ENCODE measurements at places on chromosomes 7 and 10.

DNA sequence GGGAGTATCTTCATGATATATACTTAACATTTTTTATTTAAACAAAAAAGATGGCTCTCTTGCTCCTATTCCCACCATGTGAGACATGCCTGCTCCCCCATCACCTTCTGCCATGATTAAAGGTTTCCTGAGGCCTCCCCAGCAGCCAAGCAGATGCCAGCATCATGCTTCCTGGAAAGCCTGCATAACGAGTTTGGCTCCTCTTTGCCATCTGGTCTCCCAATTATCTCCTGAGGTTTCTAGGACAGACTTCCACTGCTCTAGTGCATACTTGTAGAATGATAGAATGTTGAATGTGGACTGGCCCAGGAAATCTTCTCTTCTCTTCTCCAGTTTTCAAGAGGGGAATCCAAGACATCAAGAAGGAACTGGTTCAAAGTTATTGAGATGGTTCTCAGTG is 45.9 kb upstream of the ELAPOR2 start:
- DNase-seq, result no peak

DNA sequence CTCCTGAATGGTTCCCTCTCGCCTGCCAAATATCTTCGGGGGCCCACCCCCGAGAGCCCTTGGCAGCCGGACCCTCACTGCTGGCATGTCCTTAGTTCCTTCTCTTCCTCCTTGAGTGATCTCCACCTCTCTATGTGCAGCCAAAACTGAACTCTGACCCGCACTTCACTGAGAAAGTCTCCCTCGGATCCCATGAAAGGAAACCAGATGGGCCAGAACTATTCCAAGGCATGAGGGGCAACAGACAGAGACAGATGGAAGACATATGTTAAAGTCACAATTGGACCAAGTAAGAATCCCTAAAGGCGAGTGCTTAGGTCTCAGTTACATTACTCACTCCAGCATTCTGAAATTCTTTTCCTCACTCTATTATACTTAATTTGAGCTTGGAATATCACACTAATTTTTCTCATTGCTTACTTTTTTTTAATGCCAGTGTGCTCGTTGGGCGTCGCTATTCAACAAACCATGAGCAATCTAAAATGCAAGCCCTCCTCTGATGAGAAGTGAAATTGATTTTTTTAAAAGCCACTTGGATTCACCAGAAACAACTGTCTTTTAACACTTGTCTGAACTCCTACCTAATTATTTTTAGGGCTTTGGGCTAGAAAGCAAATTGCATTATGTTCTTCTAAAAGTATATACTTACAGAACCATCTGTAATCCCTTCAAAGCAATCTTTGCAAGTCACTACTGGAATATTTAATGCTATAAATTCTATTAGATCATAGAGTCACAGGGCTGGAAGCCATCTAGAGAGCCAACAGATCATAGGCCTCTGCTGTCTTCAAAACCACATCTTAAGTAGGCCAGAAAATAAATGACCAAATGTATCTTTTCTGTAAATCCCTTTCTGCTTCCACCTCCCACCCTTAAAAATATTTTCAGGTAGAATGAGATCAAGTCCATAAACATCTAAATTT is 43.3 kb upstream of the EZH2 start:
- no peak for DNase-seq

DNA sequence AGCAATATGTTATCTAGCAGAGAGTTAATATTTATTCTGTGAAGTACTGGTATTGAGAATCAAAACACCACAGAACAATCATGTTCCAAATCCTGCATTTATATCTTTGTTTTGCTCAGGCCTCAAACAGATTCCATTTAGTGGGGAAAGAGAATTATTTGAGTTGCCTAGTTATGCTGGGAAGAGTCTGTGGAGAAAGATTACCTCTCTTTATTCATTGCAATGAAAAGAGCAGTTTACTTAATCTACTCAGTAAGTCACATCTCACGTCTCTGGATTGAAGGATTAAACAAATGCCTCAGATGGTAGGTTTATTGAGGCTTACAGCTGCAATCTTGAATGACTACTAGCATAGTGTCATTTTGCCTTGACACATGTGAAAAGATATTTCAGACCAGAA is 76.4 kb downstream of the RUNDC3B start:
- no peak for DNase-seq

DNA sequence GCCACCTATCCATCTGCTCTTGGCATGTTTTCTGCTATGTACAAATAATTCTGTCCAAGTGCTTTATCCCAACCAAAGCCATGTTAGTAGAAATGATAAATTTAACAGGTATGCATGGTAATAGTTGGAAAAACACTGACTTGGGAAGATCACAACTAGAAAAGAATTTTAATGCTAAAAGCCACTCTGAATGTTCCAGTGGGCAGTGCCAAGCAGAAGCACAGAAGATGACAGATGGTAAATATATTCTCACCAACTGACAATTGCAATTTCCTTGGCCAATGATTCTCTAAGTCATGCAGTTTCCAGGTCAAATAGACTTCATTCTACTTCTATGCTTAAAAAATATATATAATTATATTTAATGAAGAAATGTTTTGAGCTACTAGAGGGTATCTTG is 83.6 kb upstream of the SEMA3C start:
- DNase-seq, result no peak

- DNase-seq, result no peak
These were observed 70.1 kb upstream of the RAB18 start for GRCh38 chr10:27433976-27434375.

DNA sequence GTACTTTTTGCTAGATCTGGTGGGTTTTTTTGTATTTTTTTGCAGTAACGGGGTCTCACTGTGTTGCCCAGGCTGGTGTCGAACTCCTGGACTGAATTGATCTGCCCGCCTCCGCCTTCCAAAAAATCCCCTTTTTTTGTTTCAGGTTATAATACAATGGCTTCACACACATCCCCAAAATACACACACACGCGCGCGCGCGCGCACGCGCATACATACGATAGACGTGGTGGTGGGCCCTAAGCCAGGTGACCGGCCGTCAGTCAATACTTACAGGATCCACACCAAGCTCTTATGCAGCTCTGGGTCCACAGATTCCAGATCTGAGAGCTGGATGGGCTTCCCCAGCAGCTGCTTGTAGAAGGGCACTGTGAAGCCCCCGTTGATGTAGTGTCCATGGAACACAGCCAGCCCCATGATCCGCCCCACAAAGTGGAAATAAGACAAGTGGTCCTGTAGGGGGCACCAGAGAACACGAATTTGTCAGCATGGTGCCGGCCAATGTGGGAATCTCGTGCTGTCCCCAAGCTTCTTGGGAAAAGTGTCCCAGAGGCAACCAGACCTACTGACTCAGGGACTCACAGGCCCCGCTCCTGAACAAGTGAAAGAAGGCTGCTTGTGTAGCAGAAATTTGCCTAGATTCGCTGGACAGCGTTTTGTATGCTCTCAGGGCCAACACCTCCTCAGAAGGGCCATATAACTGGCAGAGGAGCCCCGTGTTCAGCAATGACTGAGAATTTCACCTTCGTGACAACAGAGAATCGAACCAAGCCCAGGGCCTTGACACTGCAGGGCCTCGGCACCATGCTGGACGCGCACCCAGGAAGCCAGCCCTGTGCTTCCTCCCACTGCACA is 103.6 kb downstream of the SMURF1 start:
- peak; percentile 48 for DNase-seq

DNA sequence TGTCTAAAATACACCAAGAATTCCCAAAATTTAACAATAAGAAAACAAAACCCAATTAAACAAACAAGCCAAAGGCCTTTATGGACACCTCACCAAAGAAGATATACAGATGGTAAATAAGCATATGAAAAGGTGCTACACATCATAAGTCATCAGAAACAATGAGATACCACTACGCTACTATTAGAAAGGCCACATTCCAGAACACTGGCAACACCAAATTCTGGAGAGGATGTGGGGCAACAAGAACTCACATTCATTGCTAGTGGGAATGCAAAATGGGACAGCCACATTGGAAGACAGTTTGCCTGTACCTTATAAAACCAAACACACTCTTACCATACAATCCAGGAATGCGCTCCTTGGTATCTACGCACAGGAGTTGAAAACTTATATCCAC is 291.4 kb downstream of the TNS3 start:
- DNase-seq, result no peak

DNA sequence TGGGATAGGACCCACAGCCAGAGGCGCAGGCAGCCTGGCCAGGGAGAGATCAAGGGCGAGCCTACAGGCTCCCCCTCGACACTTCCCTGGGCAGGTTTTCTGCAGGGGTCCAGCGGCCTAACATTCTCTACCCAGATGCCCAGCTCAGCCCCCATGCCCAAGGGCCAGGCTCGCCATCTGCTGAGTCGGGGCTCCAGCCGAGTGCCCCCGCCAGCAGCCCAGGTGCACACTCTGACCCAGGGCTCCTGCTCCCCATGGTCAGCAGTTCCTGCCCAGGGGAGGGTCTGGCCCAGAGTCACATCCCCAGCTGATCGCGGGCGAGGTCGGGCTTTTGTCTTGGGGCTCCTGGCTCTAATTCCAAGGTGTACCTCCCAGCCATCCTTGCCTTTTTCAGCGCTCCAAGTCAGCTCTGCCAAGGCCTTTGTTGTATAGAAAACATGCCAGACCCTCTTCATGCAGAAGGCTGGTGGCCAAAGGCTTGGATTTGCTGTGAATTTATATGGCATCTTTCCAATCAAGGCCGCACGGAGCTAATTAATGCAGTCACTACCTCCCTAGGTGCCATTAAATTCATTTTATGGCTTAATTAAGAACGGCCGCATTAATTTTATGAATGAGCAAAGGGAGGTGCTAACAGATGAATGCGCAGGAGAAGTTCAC is 120.6 kb downstream of the LRRC18 start:
- DNase-seq, result no peak

- no peak for DNase-seq
These were observed 20.8 kb downstream of the HYCC1 start for GRCh38 chr7:22992874-22993840.

GRCh38 chr10:50397312-50398140 is 146.2 kb upstream of the ASAH2 start:
- no peak for DNase-seq

DNA sequence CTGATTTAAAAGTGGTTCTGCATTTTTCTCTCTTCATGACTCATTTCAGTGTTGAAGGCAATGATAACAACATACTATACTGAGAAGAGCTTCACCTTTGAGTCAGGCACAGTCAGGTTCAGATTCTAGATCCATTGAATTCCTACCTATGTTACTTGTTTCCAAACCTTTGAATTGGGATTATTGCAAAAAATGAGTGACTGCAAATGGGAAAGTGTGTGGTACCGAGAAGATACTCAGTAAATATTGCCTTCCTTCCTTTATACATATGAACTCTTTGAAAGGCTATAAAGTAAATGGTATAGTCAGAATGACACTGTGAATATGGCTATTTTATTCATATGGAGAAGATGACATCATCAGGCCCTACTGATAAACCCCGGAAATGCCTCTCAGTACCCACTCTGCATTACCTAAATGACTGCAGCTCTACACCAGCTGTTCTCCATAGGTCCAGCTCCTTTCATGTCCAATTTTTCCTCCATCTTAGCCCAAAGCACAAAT is 66.7 kb upstream of the FGL2 start:
- no peak for DNase-seq

- DNase-seq, result no peak
These were observed 265.9 kb downstream of the SNX13 start for GRCh38 chr7:17674166-17674942.

- no peak for DNase-seq
These were observed 995.5 kb upstream of the C7orf33 start for GRCh38 chr7:147595042-147595441.

GRCh38 chr10:6649903-6650302 is 69.8 kb upstream of the PRKCQ start:
- DNase-seq, result no peak

- DNase-seq, result no peak
These were observed 72.8 kb downstream of the BICC1 start for GRCh38 chr10:58585435-58585834.

DNA sequence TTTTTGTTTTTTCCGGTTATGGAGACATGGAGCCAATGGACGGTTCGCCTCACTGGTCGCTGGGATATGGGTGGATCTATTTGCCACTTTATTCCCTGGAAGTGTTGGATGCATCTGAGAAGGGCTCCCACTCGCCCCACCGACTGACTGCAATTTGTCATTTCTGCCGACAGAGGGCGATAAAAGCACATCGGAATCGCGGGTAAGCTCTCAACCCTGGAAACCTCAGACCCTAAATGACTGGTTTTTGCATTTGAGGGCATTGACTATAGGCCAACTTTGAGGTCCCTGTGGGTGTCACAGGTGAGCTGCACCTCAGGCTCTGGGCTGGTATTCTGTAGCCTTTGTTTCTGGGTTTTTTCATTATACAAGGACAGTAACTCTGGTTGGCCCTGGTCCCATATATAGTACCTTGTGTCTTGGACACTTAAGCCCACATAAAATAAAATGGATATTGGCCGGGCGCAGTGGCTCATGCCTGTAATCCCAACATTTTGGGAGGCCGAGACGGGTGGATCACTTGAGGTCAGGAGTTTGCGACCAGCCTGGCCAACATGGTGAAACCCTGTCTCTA is 11.9 kb upstream of the OPALIN start:
- DNase-seq, result peak; percentile 31

- DNase-seq, result no peak
These were observed 88.5 kb downstream of the AVL9 start for GRCh38 chr7:32583791-32584190.

DNA sequence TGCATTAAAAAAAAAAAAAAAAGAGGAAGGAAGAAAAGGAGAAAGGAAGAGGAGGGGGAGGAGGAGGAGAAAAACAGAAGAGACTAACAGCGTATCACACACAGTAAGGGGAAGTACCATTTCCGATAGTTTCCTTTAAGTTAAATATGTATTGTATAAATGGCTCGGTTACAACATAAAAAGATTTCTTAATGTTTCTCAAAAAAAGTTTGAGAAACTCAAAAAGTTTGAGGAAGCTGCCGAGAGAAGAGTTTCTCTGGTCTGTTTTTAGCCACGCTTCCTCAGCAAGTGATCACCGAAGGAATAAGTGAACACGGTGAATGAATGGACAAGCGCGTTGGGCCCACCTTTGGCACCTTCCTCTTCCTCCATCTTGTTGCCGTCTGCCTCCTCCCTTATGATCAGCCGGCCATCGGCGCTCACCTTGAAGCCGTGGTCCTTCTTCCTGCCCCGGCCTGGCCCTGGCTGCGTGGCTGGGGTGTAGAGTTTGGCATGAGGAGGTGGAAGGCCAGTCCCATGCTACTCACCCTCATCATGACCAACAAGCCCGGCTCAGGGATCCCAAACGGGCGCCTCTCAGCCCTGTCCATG is 31.3 kb upstream of the FRAT2 start:
- DNase-seq, result no peak

DNA sequence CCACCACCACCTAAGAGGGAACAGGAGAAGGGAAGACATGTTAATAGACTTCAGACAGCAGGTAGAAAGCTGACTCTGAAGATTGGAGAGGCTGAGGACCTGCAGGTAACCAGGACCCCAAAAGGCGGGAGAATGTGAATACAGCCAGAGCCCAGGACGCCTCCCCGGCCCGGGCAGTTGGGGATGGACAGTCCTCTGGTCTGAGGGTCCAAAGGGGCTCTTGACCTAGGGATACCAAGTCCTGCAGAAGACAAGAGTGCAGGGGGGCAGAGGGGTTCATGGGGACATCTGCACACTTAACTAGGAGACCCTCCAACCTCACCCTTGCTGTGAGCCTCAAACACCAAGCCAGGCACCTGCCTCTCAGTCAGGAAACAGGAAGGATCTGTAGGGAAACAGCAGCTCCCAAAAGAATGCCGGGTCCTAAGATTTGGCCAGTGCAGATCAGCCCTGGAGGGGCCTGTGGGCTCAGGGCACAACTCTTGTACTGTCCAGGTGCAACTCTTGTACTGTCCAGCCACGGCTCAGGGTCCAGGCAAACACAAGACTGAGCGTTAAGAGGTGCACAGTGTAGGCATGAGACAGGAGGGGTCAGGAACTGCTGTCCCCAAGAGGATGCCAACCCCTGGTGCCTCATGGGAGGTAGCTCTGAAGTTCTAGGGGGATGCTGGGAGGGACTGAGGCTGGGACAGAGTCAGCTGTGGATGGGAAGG is 2.3 kb upstream of the STK32C start:
- no peak for DNase-seq
